ENCODE measurements at places on chromosomes 16 and 17.

- DNase-seq, result no peak
Observed at GRCh38 chr17:68019336-68019674, 16.2 kb upstream of the KPNA2 start.

DNA sequence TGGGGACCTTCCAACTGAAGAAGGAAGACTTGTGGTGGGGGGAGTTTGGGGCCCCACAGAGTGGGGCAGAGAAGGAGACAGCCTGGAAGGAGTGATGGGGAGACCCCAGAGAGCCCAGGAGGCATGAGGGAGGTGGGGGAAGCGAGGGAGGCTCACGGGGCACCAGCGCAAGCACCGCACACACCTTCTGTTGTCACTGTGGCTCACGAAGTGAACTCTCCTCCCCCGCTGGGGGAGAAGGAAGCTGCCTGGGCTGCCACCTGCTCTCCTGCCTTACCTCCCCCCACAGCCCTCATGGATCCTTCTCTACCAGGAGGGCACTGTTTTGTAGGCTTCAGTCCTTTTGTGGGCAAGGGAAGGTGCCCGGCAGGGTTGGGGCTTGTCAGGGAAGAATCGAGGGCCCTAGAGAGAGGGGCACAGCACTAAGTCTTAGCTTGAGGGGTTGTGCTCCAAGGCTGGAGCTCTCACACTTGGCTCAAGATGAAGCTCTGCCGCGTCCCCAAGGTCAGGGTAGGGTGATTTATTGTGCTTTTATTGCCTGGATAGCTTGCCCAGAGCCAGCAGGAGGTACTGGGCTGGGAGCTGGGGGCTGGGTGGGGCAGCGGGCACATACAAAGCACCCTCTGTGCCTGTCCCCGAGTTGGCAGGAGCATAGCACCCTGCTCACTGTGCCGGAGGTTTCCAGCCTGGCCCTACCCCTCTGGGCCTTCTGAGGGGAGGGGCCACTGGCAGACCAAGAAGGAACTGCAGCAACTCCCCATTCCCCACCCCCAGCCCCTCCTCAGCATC, 4.6 kb upstream of the STARD3 start:
- DNase-seq, result no peak

DNA sequence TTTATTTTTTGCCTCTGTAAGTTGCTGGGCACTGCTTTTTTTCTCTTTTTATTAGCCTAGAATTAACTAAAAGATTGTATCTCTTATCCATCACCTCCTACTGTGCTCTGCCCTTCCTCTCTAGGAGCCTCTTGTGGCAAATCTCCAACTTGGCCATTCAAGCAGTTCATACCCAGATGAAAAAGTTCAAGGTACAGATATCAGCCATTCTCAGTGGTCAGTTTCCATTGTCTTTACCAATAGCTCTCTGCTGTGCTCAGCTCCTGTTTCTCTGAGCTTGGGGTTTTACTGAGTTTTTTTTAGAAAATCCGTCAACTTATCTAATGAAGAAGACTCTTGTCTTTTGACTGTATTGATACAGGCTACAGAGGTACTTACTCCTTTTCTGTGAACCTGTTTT, 15.6 kb downstream of the MOSMO start:
- DNase-seq, result no peak

DNA sequence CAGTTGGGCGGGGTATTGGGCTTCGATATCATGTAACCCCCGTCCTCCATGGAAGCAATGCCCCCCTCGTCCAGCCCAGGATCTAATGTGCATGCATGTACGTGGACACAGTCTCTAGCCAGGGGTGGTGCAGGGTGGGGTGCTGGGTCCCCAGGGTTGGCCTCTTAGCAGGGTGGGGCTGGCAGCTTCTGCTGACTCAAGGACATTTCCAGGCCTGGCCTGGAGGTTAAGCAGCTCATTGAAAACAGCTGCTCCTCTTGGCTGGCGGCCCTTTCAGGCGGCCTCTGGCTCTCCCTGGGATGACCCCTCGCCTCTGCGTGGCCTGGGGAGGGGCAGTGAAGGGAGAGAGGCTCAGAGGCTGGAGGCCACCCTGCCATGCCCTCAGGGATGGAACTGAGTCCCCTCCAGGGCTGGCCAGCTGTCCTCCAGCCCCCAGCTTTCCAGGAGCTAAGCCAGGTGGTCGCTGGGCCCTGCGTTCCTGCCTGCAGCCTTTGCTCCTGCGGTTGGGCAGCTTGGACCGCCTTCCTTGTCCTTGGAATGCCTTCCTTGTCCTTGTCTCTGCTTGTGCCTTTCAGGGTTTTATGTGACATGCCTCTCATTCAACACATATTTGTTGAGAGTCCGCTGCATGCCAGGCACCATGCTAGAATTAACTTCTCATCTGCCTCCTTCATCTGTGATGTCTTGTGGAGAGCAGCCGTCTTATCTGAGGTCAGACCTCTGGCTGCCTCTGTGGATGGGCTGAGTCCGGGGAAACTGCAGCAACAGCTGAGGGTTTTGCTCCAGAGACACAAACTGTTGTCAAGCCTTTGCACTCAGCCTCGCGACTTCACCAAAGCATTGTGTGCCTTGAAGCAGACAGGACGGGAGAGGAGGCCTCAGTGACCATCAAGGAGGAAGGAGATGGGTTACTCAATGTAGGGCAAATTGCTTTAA, 26.6 kb downstream of the MRC2 start:
- DNase-seq, result peak; percentile 32

- no peak for DNase-seq
Observed at GRCh38 chr16:35196313-35196712, 1736.9 kb downstream of the TP53TG3F start.

GRCh38 chr16:66751053-66751302, 431 bp downstream of the DYNC1LI2 start:
- peak; percentile 16 for DNase-seq

DNA sequence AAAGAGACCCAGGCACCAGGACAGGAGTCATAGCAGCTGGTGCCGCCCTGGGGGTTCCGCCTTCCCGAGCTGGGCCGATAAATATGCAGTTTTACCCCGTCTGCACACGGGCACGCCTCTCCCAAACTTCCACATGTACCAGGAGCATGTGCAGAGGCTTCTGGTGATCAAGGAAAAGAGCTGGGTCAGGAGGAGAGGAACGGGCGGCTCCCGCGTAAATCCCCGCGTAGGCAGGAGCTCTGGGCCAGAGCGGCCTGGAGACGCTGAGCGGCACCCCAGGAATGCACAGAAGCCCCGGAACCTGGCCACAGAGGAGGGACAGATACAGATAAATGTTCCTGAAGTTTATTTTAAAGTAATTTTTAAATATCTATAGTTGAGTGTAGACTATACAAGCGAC, 46.6 kb upstream of the METRNL start:
- no peak for DNase-seq

- no peak for DNase-seq
Observed at GRCh38 chr16:79716645-79717332, 116.3 kb upstream of the MAF start.

DNA sequence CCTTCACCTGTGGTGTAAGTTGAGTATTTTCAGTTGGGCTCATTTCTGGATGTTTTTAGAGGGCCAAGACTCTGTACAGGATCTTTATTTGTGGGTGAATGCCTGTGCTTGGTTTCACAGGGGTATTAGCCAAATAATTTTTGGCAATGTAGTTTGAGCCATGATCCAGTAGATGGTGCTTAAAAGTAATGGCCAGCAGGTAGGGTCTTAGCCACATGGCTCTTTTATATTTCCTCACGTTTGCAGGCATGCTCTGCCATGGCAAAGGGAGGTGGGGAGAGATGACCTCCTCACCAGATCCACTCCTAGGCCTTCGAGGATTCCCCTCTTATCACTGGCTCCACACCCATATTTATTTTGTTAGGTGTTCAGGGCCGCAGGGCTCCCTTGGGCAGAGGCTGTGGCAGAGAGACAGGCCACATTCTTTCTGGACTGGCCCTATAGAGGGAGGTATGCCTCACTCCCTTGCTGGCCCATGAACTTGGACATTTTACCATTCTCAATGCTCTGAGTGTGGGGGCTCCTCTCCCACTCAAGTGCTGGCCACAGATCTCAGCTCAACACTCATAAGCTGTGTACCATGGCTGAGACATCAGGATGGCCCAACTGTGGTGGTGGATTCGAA, 417.1 kb downstream of the XYLT1 start:
- no peak for DNase-seq

DNA sequence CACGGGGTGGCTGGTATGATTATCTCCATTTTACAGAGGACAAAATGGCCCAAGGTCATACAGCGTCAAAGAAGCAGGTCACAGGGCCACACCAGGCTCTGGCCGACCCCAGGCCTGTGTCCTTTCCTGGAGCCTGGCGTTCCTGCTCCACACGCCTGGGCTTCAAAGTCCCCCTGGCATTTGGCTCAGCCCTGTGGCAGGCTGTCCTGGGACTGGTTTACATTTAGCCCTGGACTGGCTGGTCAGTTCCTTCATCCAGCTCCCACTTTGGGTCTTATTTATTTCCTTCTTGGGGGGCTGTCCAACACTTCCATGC, 15.3 kb downstream of the TBX2 start:
- DNase-seq, result no peak

DNA sequence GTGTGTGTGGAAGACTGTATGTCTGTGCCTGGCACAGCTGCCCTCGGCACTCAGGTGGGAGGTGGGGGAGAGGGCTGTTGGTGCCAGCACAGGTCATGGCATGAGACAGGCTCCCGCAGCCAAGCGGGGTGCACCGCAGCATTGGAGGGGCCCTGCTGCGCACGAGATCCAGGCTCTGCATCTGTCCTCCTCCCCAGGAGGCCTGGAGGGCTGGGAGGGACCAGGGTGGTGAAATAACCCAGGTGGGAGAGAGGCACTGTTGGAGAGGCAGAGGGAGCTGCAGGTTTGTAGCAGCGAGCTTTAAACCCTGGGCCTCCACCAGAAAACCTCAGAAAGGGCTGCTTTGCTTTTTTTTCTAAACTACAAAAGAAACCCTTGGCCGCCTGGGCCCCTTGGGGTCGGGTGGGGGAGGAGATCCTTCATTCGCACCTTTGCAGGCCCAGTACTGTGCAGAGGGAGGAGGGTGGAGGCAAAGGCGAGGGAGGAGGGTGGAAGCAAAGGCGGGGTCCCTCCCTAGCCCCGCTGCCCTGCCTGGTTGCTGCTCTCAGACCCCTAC, 241.7 kb downstream of the SEC14L1 start:
- peak; percentile 61 for DNase-seq

GRCh38 chr16:68782198-68783174, 45.4 kb downstream of the CDH1 start:
- DNase-seq, result no peak

DNA sequence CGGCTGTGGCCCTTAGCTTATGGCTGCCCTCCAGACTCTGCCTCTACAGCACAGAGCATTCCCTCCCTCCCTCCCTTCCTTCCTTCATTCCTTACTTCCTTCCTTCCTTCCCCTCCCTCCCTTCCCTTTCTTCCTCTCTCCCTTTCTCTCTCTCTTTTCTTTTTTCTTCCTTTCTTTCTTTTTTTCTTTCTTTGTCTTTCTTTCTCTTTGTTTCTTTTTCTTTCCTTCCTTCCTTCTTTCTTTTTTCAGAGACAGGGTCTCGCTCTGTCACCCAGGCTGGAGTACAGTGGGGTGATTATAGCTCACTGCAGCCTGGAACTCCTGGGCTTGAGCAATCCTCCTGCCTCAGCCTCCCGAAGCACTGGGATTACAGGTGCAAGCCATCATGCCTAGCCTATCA, 11.7 kb downstream of the TMEM92 start:
- DNase-seq, result no peak

GRCh38 chr17:42704490-42704836, 22.1 kb downstream of the CNTNAP1 start:
- DNase-seq, result no peak

DNA sequence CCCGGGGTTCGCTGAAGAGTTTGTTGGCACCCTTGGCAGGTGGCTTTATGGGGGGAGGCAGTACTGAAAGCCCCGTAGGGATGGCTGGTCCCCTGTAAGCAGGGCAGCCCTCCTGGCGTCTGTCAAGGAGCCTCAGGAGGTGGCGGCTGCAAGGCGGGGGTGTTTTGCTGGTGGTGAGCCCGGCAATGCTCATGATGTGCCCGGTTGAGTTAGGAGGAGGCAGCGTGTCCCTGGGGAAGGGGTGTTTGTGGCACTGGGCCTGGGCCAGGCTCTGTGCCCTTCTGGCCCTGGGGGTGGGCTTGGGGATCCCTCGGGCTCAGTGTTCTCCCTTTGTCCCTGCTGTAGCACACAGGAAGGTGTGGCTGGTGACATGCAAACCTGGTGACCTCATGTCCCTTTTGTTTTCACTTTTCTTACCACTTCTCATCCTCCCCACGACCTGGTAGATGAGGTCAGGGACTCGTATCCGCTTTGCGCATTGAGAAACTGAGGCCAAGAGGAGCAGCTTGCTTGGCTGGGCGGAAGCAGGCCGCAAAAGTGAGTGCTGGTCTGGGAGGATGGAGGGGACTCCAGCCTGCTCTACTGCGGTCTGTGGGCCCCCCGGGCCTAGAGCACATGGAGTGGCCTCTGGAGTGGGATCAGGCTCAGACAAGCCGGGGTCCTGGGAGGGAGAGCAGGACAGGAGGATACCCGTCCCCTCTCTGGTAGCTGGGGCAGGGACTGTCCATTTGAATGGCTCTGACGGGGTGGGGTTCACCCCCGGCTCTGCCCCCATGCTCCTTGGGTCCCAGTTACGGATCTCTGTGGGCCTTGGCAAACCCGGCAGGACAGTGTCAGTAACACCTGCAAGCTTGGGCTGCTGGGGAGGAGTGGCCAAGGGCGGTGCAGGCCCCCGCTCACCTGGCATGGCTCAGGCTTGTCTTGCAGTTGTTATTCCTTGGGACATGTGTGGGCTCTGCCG, 2.2 kb downstream of the SNN start:
- peak; percentile 40 for DNase-seq

DNA sequence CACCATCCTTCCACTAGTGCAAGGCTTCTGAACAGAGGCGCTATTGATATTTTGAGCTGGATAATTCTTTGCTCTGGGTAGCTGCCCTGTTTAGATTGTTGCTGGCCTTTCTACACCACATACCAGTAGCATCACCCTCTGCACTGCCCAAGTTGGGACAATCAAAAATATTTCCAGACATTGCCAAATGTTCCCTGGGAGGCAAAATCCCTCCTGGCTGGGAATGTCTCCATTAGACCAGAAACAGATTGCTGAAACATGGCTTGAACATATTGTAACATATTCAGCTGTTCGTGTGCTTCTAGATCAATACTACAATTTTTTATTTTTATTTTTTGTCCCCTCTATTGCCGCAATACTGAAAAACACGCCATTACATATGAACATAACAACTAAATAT, 174.6 kb downstream of the ABCA8 start:
- DNase-seq, result no peak

DNA sequence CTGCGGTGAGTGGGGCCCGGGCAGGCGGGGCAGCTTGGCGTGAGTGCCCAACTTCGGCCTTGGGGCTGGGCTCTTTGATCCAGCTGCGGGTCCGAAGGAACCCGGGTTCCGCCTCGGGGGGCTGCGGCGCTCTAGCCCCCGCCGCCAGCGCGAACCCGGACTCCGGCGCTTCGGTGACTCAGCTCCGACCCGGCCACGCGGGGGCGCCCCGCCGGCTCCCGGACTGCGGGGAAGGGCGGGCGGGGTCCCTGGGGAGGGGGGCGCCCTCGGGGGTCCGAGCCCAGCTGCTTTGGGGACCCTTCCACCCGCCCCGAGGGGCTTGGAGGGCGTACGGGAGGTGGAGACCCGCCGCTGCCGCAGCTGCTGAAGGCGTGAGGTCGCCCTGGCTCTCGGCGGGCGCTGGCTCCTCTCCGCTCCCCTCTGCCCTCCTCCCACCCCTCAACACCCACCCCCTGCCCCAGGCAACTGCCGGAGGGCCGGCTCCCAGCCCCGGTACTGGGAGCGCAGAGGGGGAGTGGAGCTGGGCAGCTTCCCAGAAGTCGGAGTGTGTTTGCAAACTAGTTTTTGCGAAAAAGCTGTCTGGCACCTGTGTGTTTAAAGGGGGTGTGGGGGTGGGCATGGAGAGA, 516 bp downstream of the CPNE2 start:
- peak; percentile 60 for DNase-seq

GRCh38 chr16:30041841-30042240, 10.8 kb upstream of the TLCD3B start:
- no peak for DNase-seq

Data from activated naive CD8-positive, alpha-beta T cell treated with anti-CD3 and anti-CD28 coated beads, Interleukin-2, amount 50 U/mL, for 24 hours (primary cell).